A549 treated with CpdA at 1 μM for 4 hours (cell line): ENCODE measurements at places on chromosomes 11 and 22. TPM values are rescaled to one million over a fixed set of nuclear protein-coding genes. Genes with fewer than 3 reads are reported as not detected.

The INPPL1 gene
- 66.4 to 89.8 TPM (median 68.4 TPM) in 5 replicates for total RNA-seq

The MRGPRX3 gene
- total RNA-seq: 0.41 TPM in 1 of 5 replicates, not detected in the others

The WT1 gene
- total RNA-seq: 5.7 to 6.9 TPM (median 6.2 TPM) in 5 replicates

The CTSW gene
- 0.10 TPM in 1 of 5 replicates, not detected in the others for total RNA-seq

The APOA4 gene
- total RNA-seq: not detected in 5 replicates

The P2RY6 gene
- 7.5 to 17.6 TPM (median 14.1 TPM) in 5 replicates for total RNA-seq

The APOL5 gene
- not detected in 5 replicates for total RNA-seq

The CAVIN3 gene
- 24.9 to 33.9 TPM (median 27.9 TPM) in 5 replicates for total RNA-seq

The B3GAT1 gene
- 0.02 TPM in 1 of 5 replicates, not detected in the others for total RNA-seq

The GNG3 gene
- 0.08 TPM in 1 of 5 replicates, not detected in the others for total RNA-seq
